ENCODE measurements at places on chromosomes 13 and 19. TPM values are rescaled to one million over a fixed set of nuclear protein-coding genes. Genes with fewer than 3 reads are reported as not detected.

DNA sequence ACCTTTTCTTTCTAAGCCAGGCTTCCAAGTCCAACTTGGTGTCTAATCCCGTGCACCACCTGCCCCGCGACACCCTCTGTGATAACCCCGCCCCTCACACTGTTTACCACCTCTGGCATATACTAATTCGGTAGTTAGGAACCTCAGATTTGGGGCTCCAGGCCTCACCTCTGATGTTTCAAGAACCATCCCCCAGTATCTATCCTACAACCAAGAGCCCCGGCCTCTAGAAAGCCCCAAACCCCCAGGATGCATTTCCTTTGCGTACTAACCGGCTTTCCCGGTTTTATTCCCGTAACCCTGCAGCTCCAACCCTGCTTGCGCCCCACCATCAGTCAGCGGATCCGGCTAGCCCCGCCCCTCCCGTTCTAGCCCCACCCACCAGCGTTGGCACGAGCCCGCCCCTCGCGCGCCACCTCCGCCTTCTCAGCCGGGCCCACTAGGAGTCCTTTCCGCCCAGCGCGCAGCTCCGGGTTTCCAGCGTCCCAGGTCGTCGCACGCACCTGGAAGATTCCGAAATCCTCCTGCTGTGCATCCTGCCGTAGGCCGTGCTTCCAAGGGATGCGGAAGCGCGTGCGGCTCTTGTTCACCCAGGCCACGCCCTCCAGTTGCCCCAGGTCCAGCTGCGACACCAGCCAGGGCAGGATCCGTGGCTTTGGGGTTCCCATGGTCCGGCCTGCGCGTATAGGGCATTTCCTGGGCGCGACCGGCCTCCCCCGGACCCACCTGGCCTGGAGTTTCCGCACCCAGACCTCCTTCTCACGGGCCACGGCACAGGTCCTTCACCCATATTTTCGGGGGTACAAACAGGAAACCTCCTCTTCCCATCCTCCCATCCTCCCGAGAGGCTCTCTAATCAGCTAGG, 1.3 kb downstream of the IRF3 start:
- no peak for DNase-seq

Gene PGLYRP2
- not detected for polyA plus RNA-seq

DNA sequence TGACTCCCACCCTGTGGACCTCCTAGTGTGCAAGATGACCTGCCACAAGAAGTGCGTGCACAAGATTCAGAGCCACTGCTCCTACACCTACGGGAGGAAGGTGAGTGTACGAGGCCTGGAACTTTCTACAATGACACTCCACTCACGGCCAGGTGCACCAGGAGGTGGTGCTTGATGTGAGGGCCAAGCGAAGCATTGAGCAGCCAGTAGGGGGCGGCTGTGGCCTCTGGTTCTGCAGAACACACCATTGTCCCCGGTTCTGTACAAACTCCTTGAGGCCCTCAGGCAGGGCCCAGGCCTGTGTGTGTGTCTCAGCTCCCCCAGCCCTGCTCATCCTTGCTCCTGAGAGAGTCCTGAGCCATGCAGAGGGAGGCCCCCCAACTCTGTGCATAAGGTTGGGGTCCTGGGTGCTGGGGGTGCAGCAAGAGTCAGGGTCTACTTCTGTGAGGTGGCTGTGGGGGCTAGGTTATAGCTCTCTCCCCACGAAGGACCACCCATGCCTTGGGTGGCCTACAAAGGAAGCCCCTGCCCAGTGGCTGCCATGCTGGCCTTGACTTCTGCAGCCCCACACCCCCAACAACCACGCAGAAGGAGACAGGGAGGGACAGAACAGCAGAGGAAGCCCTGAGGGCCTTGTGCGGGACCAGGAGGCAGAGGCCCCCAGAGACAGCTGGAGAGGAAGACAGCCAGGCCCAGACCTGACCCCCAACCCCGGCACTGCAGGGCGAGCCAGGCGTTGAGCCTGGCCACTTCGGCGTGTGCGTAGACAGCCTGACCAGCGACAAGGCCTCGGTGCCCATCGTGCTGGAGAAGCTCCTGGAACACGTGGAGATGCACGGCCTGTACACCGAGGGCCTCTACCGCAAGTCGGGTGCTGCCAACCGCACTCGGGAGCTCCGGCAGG, 9.7 kb upstream of the USE1 start:
- DNase-seq, result no peak

GRCh38 chr13:80428349-80429096, 87.6 kb upstream of the SPRY2 start:
- DNase-seq, result no peak

DNA sequence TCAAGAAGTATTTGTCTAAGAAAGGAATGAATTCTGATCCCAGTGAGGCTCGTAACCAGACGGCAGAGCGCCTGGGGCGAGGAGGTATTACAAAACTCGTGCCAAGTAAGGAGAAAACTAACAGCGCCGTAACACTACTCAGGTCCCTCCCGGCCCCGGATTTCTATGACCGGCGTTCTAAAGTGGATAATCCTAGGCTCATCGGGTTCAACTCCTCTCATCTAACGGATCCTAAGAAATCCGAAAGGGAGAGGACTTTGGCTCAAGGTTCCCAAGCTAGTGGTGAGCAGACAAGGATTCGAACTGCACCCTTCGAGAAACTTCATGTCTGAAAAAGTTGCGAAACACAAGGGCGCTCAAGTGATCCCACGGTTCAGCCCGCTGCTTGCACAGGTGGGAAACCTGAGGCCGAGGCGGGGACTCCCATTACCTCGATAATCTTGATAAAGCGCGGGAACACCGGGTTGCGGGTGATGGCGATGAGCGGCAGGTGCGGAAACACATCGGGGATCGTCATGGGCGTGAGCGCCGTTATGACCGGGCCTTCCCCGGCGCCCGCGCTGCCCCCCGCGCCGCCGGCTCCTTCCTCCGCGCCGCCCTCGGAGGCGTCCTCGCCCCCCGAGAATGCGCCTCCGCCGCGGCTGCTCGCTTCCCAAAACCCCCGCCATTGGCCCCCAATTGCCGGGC, 529 bp downstream of the LONP1 start:
- no peak for DNase-seq

Gene ARL11
- polyA plus RNA-seq, result 0.71 TPM

Gene CCDC61
- polyA plus RNA-seq, result 9.5 TPM

DNA sequence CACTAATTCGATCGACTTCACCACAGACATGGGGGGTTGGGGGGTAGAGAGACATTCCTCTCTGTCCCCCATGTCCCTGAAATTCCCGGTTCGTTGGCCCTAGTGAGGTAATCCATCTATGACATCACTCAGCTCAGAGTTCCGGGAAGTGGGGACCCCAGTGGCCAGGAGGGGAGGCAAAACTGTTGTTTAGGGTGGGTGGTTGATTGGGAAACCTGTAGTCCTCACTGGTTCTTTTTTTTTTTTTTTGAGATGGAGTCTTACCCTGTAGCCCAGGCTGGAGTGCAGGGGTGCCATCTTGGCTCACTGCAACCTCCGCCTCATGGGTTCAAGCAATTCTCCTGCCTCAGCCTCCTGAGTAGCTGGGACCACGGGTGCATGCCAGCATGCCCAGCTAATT, at the start of gene ARRDC5:
Gene ARRDC5, minus strand, starts transcription at position 101 of the 400 bp plus-strand sequence. Its CDS starts 71 bp downstream, at position 30.
- no peak for DNase-seq

DNA sequence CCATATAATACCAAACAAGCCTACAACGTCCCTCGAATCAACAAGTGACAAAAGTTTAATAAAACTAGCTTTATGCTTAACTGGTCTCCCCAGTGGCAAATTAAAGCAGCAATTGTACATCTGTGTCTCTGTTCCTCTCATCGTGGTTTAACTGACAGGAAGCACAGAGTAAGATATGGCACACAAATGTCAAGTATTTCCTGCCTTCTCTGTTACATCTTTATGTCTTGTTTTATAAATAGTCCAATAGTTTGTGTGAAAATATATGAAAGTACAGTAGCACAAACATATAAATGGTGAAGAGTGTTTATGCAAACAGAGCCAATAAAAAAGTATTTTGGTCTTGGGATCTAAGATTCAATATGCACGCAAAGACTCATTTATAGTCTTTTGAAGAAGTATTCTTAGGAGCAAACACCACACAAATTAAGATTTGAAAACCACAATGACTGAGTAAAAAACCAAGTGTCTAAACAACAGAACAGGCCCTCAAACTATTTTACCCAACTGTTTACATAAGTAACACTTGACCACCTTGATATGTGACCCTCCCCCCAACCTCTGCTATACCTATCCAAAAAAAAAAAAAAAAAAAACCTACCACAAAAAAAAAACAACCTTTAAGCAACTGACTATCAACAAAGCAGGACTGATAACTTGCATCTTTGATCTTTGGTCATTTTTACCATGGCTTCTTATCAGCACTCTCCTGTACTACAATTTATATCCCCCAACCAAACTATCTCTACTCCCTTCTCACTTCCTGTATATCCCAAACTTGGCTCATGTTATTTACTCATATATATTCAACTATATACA, 14.0 kb downstream of the ELF1 start:
- no peak for DNase-seq

Gene ZNF329
- polyA plus RNA-seq, result 26.0 TPM

Measured in renal cortex interstitium (tissue), 15 donors.